AG20443 (cell line): ENCODE measurements at places on chromosomes 12 and 14.

- DNase-seq, result no peak
These were observed 42.6 kb upstream of the PRIMA1 start for GRCh38 chr14:93830753-93831461.

DNA sequence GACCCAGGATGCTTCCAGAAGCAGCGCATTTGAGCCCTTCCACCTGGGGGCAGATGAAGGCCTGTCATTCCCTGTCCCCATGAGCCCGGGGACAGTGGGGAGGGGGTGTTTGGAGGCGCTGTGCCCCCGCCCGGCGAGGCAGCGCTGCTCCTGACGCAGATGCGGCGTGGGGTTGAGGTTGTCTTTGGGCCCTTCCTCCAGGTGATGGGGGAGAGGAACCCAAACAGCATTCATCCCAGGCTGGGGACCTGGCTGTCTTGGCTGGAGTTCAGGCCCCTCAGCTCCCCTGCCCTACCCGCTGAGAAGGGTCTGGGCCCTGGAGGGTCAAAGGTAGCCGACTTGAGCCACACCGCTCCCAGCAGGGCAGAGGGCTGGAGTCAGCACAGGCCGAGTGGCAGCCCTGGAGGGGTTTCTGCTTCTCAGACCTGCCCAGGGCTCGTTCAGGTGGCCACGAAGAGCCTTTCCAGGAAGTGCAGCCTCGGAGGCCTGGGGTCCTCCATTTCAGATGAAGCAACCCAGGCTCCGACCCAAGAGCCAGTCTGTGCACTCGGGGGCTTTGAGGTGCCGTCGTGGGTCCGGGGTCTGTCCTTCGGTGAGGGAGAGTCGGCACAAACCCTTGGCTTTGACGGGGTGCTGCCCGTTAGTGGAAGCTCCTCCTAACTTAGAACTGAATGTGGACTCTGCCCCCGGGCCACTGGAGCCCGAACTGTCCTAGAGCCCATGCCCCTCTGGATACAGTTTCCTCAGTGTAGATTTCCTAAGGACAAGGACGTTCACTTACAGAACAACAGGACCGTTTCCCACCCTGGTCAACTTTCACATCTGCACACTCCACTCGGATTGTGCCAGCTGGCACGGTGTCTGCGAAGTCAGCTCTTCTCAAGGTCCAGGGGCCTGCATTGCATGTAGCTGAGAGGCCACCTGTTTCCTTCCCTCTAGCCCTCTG lies 16.1 kb downstream of the ACADS start:
- DNase-seq, result no peak

- no peak for DNase-seq
These were observed 42.5 kb upstream of the HSP90B1 start for GRCh38 chr12:103887738-103888137.

DNA sequence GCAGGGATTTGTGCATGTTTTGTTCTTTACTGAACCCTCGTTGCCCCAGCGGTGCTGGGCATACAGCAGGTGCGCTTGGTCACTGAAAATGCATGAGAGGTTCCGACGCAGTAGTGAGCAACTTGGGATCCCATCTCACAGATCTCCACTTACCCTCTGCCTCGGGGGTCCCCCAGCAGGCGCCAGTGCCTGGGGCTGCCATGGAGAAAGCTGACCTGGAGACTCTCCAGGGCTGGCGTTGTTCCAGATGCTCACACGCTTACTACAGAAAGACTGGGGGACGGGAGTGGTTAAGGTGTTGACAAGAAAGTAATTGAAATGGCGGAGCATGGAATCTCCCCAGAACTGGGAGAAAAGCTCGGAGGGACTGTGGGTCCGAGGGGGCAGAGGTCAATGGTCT lies 14.2 kb downstream of the GLT1D1 start:
- DNase-seq, result no peak

GRCh38 chr12:124920353-124920935 lies 6.0 kb upstream of the UBC start:
- no peak for DNase-seq

DNA sequence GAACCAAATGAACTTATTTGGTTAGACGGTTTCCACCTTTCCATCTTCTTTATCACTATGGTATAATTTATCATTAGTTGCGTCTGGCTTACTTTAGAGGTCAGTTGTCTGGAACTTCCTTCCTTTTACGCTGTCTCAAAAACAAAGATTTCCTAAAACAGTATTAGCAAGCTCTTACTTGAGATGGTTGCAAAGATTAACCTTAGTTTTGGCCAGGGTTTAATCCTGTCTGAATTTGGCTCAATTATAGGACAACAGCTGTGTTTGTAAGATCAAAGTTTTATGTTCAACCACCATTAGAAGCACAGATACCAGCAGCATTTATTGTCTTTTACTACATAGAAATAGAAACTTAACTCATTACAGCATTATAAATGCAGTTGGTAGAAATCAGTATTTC lies 7.9 kb upstream of the WASHC3 start:
- no peak for DNase-seq

DNA sequence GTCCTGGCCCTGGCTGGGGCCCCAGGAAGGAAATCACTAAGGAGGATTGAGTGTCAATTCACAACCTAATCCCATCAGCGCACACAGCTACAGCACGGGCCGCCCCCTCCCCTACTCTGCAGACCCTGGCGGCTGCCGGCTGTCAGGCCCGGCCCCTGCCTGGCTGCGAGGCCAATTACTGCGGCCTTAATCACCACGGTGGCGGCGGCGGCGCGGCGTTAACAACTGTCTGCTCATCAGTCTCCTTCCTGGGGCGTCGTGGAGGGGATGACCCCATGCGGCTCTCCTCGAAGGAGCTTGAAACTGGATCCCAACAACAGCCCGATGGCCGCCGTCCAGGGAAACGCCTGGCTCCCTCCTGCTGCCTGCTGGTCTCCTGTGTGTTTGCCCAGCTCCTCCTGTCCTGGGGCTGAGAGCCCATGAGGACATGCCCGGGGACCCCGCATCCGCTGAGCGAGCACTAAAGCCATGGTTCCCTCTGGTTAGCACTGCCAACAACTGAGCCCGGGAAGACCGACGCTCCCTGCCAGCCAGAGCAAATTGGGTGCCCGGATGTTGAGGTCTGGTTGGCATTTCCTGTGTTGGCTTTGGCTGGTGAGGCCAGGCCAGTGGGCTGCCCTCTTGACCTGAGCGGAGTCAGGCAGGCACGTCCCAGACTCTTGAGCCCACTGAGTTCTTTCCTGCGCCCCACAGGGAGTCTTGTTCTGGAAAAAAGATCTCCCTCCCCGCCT lies 21.8 kb upstream of the EIF2B2 start:
- peak; percentile 56 for DNase-seq

GRCh38 chr14:67526676-67527459 lies 6.2 kb upstream of the PLEKHH1 start:
- DNase-seq, result peak; percentile 67
